GM12892 (cell line): ENCODE measurements at places on chromosomes 4 and X.

DNA sequence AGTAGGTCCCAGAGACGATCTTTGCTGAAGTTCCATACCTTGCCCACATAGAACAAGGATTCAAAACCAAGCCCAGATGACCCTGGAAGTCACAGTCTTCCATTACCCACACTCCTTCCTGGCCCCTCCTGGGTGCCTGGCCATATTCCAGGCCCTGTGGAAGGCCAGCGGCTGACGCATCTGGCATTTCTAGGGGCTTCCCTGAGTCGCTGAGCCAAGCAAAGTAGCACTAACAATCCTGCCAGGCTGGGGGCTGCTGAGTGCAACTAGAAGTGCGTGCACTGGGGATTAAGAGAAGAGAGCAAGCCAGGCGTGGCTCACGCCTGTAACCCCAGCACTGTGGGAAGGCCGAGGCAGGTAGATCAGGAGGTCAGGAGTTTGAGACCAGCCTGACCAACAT lies 175.2 kb upstream of the CPEB2 start:
- no peak for DNase-seq

DNA sequence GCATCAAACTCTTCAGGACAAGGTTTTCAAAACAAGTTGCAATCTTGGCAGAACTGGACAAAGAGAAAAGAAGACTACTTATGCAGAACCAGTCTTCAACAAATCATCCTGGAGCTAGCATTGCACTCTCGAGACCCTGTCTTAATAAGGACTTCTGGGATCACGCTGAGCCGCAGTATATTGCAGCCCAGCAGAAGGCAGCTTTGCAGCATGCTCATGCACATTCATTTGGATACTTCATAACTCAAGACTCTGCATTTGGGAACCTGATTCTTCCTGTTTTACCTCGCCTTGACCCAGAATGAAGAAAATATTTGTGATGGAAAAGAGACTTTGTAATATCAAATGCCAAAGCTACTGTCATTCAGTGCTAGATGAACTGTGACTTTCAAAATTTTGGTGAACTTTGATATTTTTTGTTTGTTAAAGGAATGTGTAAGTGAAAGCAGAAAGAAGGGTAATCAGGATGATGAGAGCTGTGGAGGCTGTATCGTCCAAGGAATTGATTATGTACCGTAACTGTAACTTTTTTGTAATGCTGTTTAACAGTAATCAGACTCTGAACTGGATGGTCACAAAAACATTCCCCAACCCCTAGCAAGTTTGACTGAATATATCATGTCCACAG lies 27.2 kb downstream of the HSPA4L start:
- DNase-seq = no peak

- DNase-seq = no peak
These were observed 387.5 kb downstream of the PDGFC start for GRCh38 chr4:156584100-156584499.

GRCh38 chrX:57915680-57916079 lies 5.4 kb upstream of the ZXDA start:
- DNase-seq = no peak

DNA sequence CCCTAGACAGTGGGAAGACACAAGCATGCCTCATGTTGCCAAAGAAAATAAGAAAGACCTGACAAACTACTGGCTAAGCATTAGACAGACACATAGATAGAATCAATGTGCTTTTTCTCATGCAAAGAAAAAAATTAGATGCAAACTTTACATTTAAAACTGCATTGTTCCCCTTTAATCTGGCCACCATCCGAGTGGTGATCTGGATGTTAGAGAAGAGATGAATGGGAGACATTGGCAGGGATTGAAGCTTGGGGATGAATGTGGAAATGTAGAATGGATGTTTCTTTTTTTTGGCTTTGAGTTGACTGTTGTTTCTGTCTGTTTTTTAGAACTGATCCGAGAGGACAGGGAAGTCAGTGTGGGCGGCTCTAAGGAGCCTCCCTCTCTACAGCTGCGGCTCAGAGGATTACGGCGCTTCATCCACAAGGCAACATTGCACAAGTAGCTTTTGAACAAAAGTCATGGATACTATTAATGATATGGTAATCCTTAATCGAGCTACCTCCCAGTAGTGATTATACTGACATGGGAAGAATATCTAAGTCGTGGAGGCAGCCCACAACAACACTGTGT lies 53.0 kb downstream of the HELT start:
- DNase-seq = no peak
